Cerebellum (tissue), 4 donors: ENCODE measurements at places on chromosomes 5 and 9. TPM values are rescaled to one million over a fixed set of nuclear protein-coding genes. Genes with fewer than 3 reads are reported as not detected.

DNA sequence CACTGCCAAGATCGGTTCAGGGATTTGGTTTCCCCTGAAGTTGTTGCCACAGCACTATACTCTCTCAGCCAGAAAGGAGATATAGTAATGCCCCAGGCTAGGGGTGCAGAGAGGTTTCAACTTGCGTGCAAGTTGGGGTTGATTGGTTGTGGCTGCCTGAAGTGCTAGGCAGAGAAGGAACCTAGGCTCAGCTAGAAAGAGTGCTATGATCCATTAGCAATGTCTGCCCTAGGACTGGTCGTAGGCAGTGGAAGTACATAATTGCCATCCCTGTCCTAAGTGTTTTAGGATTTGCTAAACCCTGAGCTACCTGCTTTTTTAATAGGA is 136.6 kb upstream of the SMIM23 start:
- no peak for DNase-seq

The ELOVL7 gene
- total RNA-seq = 9.2 TPM

DNA sequence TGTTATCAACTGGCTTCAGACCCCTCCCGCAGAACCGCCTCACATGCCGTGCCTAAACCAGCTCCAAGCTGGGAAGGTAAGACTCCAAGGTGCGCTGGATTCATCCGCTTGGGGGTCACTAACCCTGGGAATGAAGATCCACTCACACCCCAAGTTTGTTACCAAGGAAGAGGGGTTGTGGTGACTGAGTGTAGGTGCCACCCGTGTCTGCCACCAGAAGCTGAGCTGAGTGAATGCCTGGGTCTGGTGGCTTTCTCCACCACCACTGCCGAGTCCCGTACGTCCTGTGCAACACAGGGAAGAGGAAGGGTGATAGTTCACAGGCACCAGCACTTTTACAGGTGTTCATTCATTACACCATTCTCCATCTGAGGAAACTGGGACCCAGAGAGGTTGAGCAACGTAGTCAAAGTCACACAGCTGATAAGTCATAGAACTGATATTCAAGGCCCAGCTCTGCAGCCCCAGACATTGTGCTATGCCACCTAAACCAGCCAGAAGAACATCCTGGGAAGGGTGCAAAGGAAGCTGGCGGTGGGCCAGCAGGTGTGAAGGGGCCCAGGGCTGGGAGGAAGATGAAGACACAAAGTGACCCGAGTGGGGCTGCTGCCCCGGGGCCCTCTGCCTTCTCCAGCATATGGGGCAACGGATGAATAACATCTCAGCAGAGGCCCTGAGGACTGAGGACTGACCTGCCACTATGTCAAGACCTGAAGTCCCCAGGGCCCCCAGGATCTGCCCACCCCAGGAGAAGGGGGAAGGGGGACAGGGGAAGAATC is 70.9 kb upstream of the PPP1R26 start:
- DNase-seq = no peak

DNA sequence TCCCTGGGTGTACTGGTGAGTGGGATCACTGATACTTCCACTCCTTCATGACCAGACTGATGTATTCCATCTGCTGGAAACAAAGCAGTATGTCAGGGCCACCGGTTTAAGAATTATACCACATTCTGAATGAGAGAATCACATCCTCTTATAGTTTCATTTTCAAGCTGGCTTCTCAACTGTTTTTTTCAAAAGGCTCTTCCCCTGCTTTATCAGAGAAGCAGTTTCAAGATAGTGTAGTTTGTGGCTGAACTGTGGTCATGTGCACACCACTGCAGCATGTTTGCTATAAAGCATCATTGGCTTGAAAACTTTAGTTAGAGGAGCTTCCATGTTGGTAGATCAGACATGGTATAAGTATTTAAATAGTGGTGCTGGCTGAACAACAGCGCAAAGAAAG is 450.5 kb upstream of the CDH10 start:
- DNase-seq = no peak

The MLANA gene
- not detected for total RNA-seq

GRCh38 chr5:56054666-56055065 is 59.9 kb upstream of the IL6ST start:
- DNase-seq = no peak

DNA sequence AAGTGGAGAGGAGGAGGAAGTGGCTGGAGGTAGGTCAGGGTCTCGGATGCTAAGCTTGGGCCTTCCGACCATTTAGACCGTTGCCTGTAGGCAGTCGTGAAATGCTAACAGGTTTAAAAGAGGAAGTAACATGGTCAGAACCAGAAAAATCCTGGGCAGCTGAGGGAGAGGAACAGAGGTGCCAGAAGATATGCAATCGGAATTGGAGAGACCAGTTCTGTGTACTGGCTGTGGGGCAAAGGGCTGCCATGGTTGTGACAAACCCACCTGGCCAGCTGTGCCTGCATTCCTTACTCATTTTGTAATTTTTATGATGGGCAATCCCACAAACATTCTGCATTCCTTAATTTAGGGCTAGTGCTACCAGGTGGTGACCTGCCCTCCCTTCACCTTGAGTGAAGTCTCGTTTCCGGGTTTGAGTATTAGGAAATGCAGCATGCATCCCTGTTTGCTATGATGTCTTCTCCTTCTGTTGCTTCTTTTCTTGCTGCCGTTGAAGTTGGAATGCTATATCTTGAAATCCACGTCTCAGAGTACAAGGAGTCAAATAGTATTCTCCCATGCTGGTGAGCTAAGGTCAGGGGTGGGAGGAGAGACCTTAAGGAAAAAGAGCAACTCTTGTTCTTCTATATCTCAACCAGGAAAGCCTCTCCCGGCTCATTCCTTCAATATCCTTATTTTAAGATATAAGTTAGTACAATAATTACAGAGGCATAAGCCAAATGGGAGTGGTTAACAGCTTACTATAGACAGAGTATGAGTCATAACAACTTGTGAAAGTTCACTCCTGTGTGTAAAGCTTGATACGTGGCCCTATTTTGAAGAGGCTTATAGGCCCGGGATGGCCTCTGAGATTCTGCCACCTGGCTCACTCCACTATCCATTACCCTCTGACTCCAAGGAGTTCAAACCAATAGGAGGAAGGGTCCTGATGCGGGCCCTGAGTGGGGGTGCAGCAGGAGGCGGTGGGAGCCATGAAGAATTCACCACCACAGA is 37.0 kb downstream of the B4GALT1 start:
- no peak for DNase-seq

The SPINK4 gene
- not detected for total RNA-seq

DNA sequence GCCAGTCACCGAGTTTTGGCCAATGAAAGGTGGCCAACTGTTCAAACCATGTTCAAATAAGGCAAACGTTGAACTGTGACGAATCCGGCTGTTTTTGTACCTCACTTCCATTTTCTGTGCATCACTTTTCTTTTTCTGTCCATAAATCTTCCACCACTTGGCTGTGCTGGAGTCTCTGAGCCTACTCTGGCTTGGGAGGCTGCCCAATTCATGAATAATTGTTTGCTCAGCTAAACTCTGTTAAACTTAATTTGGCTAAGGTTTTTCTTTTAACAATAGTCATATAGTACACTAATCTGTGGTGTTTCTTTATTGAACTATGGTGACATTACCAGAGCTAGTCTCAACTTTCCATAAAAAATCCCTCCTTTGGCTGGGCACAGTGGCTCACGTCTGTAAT is 11.3 kb downstream of the NIM1K start:
- DNase-seq = no peak

The INSL6 gene
- total RNA-seq = not detected

The B4GALT1 gene
- total RNA-seq = 2.8 TPM

DNA sequence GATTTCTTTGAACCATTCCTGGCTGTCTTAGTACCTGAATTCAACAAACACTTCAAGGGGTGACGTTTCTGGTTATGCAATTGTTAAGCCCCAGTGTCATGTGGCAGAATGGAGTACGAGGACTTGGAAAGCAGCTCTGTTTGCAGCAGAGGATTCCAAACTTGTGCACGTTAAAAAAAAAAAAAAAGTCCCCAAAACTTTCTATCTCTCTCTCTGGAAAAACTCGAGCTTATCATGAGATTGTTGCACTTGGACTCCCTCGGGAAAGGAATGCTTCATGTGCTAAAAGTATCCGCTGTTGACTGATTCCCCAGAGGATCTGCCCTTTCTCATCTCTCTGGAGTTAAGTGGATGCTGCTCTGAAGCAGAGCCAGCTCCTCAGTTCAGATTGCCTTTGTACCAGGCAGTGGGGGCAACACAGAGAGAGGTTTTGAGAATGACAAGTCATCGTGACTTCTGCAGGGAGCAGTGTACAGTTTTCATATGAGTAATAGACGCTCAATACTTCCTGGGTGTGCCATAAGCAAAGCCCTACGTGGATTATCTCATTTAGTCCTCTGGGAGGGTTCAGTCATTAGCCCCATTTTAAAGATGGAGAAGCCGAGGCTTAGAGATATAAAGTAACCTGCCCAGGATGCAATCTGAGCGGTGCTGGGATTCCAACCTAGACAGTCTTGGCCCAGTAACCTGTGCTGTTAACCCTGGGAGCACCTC is 28.1 kb downstream of the TMOD1 start:
- no peak for DNase-seq

The HSPB3 gene
- total RNA-seq = not detected
